ENCODE measurements at places on chromosomes 2 and 18.
A peak's percentile ranks its signal among the peaks of the same experiment; 100 is the strongest.

DNA sequence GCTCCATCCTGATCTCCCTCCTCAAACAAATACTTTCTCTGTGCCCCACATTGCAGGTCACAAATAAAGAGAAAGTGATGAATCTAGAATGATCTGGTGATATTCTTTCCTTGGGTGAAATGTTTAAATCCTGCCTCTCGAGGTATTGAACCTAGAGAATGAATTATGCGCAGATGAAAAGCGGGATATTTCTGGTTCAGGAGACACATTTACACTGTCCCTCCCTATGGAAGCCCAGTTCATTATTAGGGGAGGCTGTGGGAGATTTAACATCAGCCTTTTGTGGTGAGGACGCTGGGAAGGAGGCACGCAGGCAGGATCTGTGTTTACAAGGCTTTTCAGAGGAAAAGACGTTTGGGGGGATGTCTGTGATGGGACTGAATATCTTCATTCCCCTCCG, 20.6 kb downstream of the MAPRE2 start:
- DNase-seq = no peak

- DNase-seq = peak; percentile 12
These were observed 54.7 kb downstream of the DTNB start for GRCh38 chr2:25618676-25619075.

- no peak for DNase-seq
These were observed 71.3 kb upstream of the TXNDC2 start for GRCh38 chr18:9814431-9814830.

- no peak for DNase-seq
These were observed 451.4 kb downstream of the TMX3 start for GRCh38 chr18:68263481-68263880.

- no peak for DNase-seq
These were observed 728.4 kb upstream of the PKDCC start for GRCh38 chr2:41319437-41319836.

DNA sequence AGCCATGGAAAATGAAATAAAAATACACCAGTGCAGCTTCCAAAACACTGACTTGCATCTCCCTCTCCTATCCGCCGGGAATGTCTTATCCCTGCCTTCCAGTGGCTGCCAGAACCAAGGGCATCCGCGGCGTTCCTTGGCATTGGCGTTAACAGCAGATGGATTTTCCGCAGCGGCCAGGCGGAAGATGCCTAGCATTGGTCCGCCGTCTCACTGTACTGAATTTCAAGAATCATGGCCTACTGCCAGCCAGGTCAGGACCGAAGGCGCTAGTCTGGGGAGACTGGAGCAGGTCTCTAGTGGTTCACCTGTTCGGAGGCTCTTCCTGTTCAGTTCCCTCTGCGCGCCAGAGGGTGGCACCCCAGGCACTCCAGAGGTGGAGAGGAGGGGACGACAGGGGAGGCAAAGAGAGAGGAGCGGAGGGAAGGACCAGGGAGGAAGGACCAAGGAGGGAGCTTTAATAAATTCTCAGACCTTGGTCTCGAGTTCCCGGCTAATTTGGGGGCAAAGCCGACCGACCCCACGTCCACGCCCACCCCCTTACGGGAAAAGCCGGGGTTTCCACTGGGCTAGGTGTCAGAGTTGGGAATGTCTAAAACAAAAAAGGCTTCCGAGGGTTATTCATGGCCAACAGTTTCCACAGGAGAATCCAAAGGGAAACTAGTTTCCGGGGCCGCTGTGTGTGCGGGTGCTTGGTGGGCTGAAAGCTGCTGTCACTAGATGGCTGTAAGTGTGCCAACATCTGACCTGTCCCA, 3.7 kb upstream of the BCL2L11 start:
- DNase-seq = peak; percentile 54

DNA sequence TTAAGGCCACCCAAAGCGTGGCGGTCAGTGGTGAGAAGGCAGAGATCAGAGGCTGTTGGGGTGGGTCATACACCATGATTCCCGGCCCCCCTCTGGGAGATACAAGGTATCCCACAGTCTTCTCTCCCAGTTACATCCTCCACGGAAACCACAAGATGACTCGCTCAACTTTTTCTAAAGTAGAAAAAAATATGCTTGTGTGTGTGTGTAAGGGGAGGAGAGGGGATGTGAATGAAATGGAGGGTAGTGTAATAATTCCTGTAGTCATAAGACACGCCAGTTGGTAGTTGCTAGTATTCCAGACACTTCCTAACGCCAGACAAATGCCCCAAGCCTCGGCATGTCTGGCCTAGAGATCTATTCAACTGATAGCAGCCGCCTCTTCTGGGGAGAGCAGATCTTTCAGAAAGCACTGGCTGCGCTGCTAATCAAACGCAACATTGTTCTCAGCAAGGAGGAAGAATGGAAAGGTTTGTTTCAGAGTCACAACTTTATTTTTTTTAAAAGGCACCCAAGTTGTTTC, 143.5 kb downstream of the TGIF1 start:
- no peak for DNase-seq

DNA sequence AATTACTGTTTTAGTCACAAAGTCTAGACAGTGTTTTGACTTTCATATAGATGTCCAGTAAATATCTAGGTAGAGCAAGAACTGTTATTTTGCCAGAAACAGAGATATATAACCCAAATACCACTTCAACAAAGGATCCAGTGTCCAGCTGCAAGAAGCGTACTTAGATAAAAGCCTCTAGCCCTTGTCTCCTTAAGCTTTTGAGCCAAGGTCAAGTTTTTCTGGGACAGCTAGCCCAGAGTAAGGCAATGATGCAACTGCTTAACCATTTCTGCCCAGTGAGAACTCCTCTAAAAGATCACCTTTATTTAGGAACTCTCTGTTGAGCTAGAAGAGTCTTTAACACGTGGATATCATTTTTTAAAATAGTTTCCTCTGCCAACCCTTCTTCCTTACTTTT, 1424.9 kb upstream of the NXPH2 start:
- no peak for DNase-seq

GRCh38 chr2:206443735-206444527, 599 bp downstream of the ADAM23 start:
- peak; percentile 14 for DNase-seq

DNA sequence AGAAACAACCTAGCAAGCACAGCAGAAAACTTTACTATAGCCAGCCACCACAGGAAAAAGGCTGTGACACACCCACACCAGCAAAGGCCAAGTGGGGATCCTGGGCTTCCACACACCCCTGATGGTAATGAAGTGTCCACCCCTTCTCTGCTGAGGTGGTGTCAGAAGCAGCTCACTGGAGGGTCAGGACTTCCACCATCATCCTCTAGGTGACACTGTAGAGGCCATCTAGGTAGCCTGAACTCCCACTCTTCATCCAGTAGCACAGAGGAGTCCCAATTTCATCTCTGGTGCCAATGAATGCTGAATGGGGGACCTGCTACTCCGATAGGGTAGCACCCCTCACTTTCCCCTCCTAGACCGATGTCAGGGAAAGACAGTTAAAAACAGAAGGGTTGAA, 1544.4 kb downstream of the LRP1B start:
- no peak for DNase-seq

DNA sequence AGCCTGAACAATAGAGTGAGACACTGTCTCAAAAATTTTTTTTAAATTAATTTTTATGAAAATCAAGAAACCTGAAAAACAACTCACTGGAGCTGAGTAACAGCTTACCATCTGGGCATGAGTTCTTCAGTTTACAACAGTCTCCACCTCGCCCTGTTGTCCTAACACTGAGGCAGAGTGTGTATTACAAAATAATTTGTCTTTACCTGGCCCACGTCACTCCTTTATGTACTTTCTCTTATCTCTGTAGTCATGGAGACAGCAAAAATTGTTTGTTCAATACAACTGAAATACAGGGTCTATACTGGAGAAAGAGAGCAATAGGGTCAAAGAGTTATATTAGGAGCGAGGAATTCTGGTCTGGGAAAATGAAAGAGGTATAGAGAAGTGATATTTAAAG, 48.1 kb downstream of the CYTIP start:
- DNase-seq = no peak

DNA sequence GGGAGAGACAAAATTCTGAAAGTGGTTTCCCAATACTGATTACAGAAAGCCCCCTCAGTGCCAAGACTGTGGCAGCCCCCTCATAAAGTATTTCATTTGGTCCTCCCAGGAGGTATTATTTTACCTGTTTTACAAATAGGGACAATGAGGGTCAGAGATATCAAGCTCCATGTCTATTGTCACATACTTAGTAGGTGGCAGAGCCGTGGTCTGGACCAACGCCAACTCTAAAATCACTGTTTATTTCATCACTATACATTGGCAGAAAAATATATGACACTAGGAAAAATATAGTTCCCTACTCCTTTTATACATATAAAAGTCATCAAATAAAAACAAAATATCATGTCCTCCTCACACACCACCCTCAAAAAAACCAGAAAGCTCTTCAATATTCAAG, 68.6 kb downstream of the DHRS9 start:
- no peak for DNase-seq

GRCh38 chr2:152564754-152565551, 152.3 kb downstream of the PRPF40A start:
- no peak for DNase-seq

GRCh38 chr2:141498561-141498960, 632.3 kb downstream of the LRP1B start:
- no peak for DNase-seq

- DNase-seq = no peak
These were observed 1.2 kb downstream of the TGOLN2 start for GRCh38 chr2:85326406-85327159.

DNA sequence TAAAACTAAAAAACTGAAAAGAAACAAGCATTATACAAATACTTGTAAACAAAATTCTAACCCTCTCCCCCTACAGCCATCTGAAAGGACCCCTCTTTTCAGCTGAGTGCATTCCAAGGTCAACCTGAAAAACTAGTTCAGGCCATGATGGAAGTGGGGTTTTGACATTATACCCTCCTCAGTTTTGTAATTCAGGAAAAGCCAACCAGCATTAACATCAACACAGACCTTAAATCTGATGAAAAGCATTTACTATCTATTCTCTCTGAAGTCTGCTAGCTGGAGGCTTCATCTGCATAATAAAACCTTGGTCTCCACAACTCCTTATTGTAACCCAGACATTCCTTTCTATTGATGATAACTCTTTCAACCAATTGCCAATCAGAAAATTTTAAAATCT, 302.2 kb downstream of the CNTNAP5 start:
- no peak for DNase-seq

DNA sequence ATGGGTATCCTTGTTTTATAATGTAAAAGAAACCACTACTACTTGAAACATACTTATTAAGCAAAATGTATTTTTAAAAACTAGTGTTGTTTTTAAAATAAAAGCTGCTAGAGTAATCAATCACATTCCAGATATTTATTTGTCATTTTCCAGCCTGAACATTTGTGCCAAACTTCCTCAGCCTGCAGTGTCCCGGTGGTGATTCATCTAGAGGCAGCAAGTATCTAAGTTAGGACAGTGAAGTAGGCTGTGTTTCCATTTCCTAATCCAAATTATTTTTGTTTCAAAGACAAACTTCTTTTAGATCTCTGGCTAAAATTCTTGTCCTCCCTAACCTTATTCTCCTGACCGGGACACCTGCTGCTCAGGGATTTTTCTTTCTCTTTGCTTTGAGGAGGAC, 12.8 kb upstream of the GCG start:
- no peak for DNase-seq

DNA sequence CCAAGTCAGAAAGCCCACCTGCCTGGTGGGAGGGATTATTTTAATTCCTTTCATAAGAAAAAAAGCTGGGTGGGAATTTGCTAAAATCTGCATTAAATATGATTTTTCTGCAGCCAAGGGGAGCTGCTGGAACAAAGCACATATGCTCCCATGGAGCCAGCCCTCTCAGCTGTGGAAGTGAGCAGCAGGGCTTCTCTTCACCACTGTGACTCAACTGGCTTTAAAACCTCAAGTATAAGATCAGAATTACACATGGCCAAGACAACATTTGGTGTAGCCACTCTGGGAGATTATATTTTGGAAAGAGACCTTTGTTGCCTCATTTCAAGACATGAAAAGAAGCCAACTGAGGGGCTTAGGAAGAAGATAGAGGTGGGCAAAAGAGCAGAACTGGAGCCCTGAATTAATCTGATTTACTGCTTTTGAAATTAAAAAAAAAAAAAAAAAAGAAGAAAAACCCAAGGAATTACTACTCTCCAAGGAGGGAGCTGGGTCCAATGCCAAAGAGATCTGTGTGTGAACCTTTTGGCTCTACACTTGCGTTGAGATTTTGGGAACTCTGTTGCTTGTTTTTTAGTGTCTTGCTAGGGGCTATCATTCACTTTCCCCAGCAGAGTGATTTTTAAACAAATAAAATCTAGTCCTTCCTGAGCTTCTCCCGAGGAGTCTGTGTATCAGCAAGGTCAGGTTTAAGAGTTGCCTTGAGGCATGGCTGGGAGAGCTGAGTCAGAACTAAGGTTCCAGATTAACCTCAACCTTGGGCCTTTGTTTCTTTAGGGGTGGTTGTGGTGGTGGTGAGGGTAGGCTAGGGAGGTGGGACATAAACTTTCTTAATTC, 6.0 kb downstream of the LHCGR start:
- no peak for DNase-seq

- no peak for DNase-seq
These were observed 130.8 kb upstream of the CDCA7 start for GRCh38 chr2:173223871-173224270.

GRCh38 chr18:54117853-54118773, 106.4 kb downstream of the MBD2 start:
- DNase-seq = no peak

DNA sequence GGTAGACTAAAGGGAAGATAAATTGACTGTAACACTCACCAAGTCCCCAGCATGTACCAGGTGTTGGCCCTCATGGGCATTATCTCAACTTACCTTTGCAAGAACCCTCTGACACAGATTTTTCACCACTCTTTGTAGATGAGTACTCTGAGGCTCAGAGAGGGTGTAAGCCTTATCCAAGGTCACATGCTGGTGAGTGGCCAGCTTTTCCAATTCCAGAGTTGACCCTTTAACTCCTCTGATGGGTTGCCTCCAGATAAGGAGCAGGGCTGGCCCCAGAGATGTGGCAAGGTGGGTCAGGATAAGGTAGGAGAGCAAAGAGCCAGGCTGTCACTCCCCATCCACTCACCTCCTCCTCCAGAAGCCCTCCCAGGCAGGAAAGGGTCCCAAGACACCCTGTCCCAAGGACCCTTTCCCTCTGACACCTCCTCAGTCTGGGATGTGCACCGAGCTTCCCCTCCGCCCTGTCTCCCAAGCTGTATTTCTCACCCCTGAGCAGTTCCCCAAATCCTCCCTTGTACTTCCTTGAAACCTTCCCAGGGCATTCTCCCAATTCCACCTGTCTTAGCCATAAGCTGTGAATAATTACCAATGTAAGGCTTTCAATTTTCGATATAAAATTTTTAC, 165.9 kb downstream of the ZFP36L2 start:
- no peak for DNase-seq
